Ascending aorta (tissue), 2 donors: ENCODE measurements at places on chromosomes 12 and 14.

- DNase-seq, result no peak
These were observed 29.2 kb upstream of the CHST11 start for GRCh38 chr12:104427547-104427938.

GRCh38 chr14:20818861-20819260 is 16.2 kb upstream of the RNASE1 start:
- no peak for DNase-seq

GRCh38 chr12:66971816-66972215 is 292.9 kb upstream of the GRIP1 start:
- no peak for DNase-seq

DNA sequence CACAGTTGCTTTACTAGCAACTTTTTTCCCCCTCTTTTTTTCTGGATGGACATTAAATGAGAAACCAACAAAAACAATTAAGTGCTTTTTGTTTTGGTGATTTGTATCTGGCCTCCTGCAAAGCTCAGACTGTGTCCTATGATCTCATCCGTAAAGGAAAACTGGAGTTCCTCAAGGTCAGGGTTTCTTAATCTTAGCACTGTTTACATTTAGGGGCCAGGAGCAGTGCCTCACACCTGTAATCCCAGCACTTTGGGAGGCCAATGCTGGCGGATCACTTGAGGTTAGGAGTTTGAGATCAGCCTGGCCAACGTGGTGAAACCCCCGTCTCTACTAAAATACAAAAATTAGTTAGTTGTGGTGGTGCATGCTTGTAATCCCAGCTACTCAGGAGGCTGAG is 28.0 kb downstream of the ENTPD5 start:
- DNase-seq, result no peak

DNA sequence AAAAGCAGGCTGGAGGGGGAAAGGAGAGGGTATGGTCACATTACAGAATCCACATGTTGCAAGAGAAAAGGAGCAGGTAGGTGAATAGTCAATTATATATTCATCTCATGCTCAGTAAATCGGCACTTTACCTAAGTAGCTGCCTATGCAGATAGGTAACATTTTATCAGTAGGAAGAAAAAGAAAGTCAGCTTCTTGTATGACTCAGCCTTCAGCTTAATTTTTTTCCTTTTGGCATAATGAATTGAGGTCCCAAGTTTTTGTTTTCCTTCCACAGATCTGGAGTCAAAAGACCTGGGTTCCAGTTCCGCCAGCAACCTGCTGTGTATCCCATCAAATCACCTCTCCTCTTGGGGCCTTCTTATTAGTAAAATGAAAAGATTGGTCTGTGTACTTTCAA is 6.0 kb upstream of the ACSM4 start:
- no peak for DNase-seq

- DNase-seq, result no peak
These were observed 64.1 kb downstream of the KIAA0586 start for GRCh38 chr14:58491593-58491992.

DNA sequence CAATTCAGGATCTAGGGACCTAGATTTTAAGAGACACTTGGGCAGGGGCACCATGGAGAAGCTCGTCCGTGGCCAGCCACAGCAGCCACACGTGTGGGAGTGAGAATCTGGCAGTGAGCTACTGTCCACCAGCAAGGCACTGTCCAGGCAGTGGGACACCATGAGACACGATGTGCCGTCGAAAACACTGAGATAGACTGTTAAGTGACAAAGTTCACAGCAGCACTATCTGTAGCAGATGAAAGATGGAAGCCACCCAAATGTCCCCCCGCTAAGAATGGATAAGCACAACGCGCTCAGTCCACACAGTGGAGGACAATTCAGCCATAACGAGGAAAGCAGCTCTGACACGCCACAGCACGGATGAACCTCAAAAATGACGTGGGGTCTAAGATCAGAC is 19.7 kb downstream of the RILPL1 start:
- DNase-seq, result no peak

DNA sequence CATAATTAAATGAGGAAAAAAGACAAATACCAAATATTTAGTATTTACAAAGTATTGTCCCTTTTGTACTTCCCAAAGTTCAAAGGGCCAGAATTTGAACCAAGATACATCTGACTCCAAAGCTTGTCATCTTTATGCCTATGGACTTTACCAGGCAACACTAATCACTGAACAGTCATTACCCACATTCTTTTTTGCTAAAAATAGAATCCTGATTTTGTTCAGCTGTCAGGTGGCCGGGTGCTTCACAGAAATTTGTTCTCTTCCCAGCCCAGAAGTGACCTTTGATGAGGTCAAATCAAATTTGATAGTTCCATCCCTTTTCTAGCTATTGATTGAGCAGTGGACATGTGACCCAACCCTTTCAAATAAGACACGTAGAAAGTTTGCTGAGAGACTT is 121.6 kb downstream of the LLPH start:
- no peak for DNase-seq

GRCh38 chr14:20501346-20501745 is 4.0 kb upstream of the RNASE10 start:
- DNase-seq, result no peak

- DNase-seq, result no peak
These were observed 59.2 kb downstream of the PPFIBP1 start for GRCh38 chr12:27583057-27583797.

GRCh38 chr14:22472935-22473854 is 115.8 kb downstream of the DAD1 start:
- DNase-seq, result no peak

- DNase-seq, result no peak
These were observed 394.1 kb downstream of the BCAT1 start for GRCh38 chr12:24554612-24555295.

DNA sequence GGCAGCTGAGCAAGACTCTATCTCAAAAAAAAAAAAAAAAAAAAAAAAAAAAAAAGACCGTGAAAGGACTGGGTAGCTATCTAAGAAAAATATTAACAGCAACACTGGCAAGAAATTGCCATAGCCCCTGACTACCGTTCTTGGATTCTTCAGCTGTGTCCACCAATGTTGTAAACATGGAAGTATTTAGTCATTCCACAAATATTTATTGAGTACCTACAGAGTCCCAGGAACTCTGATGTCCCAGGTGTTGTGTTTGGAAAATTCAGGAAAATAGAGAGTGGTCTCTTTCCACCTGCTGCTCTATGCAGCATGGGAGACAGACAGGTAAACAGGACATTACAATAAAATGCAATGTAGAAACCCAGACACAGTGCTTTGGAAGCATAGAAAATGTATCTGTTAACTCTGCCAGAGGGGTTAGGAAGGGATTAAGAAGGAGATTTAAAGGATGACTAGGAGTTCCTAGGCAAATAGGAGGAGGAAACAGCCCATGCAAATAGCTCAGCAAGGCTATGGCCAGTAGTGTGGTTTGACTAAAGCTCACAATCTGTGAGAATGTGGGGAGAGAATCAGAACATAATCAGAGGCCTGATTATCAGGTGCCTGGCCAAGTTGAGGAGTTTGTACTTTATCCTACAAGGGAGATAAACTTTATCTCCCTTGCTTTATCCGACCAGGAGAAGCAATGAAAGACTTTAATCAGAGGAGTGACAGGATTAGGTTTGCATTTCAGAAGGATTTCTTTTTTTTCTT is 2.1 kb upstream of the DLST start:
- no peak for DNase-seq

DNA sequence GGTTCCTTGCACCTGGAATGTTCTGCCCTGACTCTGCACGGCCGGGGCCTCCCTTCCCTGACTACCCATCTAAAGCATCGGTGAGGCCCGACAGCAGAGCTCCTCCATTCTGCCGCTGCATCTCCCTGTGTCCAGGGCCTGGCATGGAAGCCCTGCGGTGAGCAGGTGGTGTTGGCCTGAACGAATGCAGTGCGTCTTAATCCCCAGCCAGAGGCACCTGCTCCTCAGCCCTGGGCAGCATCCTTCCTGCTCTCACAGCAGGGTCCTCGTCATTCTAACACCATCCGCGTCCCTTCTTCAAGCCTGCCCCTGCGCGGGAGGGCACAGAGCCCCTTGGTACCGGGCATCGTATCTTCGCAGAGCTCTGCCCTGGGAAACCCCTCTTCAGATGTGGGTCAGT is 15.4 kb downstream of the BEGAIN start:
- no peak for DNase-seq

DNA sequence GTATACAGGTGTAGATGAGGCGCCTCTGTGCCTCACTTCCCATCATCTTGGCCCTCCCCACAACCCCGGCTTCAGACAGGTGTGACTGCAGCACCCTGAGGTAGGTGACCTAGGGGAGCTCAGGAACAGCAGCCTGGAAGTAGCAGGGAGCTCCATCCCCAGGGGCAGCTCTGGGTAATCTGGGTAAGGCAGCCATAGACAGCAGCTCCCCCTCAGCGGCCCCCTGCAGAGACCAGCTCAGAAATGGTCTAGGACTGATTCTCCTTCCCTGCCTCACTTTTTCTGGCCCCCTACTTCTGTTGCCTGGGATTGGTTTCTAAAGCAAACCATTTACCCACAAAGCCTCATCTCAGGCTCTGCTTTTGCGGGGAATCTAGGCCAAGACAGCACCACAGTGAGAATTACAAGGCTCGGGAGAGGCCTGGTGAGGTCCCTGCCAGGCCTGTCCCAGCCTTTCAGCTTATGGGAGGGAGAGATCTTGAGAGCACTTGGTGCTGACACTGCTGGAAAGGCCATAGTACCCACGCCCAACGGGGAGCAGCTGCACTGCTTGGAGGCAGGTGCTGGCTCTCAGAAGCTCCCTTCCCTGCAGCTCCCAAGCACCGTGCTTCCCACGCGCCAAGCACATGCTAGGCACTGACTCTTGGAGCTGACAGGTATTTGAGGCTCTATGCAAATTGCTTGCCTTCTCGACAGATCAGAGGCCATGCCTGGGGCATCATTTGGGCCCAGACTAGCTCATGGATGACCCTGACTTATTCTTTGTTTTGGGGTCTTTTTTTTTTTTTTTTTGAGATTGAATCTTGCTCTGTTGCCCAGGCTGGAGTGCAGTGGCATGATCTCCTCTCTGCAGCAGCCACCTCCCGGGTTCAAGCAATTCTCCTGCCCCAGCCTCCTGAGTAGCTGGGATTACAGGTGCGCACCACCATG is 45.1 kb upstream of the TRAF3 start:
- DNase-seq, result no peak

DNA sequence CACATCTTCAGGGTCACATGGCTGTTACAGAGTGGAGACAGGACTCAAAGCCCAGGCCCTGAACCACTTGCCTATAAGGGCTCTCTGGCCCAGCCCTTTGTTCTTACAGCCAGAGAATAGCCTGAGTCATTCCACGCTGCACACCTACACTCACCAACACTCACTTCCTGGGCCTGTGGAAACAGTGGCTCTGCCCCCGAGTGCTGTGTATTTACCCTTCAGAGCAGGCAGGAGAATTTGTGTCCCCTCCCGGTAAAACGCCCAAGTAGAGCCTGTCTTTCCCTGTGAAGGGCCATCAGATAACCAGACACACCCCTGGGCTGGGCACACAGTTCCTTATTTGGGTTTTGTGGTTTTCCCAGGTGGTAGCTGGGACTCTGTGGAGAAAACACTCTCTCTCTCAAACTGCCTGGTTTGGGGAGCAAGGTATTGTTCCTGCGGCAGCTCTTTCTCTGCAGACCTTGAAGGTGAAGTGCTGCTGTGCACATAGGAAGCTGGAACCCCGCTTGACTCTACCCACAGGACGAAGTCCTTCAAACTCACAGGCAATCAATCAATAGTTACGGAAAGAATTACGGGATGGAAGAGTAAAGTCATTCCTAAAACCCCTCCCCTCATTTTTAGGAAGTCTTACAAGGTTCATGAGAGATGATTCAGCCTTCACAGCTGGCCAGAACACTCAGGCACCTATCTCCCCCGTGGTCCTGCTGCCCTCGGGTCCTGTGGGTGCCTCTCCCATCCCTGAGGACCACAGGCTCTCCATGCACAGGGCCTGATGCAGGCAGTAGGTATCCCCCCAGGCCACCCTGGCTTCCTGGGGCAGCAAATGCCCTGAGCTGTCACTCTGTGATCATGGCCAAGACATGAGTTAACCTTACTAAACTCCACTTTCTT is 20.3 kb downstream of the FIGNL2 start:
- no peak for DNase-seq

DNA sequence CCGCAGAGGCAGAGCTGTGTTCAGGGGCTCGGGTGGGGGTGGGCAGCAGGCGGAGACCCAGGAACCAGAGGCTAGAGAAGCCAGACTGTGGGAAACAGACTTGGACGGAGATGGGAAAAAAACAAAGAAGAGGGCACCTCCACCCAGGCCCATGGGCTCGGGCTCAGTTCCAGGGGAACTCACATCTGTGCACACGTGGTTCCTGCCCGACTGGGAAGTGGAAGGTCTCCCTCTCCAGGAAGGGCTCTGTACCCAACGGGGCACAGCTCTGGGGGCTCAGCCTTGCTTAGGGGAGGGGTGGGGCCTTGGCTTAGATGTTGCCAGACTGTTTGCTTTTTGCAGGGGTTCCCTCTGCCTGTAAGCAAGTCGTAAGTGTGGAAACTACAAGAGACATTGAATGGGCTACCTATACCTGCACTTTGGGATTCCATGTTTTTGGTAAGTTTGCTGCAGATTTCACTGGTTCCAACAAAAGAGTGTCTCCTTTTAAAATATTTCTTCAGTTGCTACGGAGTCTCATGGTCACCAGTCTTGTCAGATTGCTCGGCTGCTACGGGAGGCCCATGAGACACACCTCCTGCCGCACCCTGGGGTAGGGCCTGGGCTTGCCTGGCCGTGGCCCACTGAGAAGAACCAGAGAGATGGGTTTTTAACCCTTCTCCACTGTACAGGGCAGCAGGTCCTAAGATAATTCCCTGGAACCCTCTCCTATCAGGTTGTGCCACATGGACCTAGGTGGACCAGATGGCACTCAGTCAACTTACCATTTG is 127.6 kb upstream of the EVL start:
- no peak for DNase-seq
